ENCODE measurements at places on chromosomes 5 and 9.

GRCh38 chr9:19373527-19373926 lies 6.5 kb downstream of the RPS6 start:
- no peak for DNase-seq

DNA sequence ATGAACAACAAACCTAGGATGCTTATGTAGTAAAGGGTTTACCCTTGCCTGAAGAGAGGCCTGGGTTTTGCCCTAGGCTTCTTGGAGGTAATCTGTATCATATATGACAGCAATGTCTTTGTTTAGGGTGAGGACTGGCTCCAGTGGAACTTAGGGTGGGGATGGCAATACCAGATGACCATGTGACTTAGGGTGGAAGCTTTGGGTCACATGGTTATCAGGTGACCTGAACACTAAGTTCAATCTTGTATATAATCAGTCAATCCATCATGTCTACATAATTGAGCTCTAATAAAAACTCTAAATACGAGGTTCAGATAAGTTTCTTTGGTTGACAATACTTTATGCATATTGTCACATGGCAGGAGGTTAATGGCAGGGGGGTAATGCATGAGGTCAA lies 10.6 kb upstream of the PPP2R2B start:
- DNase-seq: no peak

GRCh38 chr5:153456354-153456753 lies 34.1 kb upstream of the GRIA1 start:
- no peak for DNase-seq

DNA sequence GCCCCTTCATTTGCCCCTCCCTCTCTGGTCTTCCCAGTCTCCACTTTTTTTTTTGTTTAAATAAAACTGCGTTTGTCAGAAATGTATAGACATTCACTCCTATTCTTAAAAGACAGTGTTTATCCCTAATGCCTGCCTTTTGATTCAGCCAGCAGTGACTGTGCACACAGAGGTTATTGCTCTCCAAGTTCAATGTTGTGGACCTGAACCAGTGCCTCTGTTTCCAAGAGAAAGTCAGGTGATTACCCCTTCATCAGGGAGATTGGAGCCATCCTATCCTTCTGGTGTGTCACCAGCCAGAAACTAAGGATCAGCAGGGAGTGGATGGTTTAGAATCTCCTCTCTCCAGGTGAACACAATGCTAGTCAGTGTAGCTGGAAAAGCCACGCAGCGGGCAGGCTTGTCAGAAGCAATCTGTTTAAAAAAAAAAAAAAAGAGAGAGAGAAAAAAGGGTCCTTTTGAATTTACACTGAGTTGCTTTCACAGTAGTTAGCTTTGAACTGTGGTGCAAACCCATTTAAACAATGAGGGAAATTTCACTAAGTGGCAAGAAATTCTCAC lies 167.5 kb upstream of the DMRT1 start:
- no peak for DNase-seq

DNA sequence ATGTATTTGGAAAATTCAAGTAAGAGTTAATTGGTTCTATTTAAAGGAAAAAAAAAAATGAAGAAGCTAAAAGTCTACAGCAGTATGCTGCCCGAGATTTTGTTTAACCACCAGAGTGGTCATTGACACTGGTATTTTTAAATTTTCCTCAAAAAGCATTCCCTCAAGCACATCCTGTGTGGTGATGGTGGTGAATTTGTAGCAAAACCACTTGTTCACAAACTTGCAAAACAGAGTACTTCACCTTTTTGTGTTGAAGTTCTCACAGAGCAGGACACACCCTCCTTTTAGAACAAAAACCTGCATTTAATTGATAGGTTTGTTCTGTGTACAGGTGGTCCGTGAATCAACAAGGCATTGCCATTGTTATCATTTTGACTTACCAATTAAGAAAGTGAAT lies 374.2 kb downstream of the EFNA5 start:
- no peak for DNase-seq

DNA sequence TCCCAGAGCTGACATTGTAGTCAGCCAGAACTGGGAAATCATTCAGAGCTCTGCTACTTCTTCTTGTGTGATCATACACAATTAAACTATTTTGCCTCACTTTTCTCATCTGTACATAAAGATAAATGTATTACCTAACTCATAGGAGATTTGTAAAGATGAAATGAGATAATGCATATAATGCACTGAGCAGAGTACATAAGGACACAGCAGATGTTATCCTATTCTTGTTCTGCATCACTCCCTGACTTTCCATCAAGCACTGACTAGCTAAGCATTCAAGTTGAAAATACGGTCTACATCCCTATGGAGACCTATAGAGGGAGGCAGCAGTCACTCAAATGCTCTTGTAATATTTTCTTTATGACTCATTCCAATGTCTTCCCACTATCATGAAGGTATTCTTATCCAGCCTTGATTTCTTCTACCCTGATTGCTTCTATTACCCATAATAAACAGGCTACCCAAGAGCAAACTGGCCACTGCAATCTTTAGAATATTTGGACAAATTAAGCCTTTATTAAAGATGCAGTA lies 16.3 kb upstream of the PRR16 start:
- no peak for DNase-seq

DNA sequence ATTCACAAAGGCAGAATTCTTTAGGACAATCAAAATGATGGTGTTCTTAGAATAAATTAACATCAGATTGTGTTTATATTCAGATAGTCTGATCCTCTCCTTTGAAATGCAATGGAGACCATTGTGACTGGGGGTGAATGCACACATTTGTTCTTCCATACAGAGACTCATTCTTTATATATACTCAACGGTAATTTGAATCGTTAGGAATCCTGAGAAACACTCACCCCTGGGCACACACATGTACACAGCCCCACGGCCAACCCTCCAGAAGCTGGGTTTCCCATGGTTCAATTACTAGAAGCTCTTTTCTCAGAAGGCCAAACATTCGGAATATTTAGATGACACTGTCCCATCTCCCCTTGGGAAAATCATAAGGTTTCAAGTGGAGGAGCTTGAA lies 57.5 kb upstream of the EPB41L4B start:
- no peak for DNase-seq

Measured in activated T-helper 1 cell treated with anti-CD3 and anti-CD28 coated beads, Interleukin-2, amount 50 U/mL, for 16 hours (primary cell).